Non-pigmented ciliary epithelial cell (primary cell): ENCODE measurements at places on chromosomes 2 and 18.

DNA sequence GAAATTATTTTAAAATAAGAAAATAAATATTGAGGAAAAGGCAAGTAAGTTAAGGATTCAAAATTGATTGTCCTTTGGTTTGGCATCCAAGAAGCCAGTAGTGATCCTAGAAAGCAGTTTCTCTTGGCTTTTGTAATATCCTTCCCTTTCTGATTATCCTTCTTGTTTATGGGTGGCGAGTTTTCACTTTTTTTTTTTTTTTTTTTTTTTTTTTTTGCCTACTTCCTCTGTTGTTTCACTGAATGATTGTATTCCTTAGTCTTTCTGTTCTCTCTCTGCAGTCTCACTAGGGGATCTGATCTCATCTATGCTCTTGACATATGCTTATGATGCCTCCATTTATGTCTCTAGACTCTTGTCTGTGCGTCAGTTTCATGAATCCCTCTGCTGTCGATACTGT lies 4.2 kb downstream of the NAPG start:
- DNase-seq: no peak

- no peak for DNase-seq
Observed at GRCh38 chr18:38116716-38117115, 551.1 kb upstream of the CELF4 start.

GRCh38 chr2:175275539-175275938 lies 94.0 kb upstream of the ATP5MC3 start:
- no peak for DNase-seq

GRCh38 chr2:67272195-67272594 lies 124.9 kb upstream of the ETAA1 start:
- DNase-seq: no peak

DNA sequence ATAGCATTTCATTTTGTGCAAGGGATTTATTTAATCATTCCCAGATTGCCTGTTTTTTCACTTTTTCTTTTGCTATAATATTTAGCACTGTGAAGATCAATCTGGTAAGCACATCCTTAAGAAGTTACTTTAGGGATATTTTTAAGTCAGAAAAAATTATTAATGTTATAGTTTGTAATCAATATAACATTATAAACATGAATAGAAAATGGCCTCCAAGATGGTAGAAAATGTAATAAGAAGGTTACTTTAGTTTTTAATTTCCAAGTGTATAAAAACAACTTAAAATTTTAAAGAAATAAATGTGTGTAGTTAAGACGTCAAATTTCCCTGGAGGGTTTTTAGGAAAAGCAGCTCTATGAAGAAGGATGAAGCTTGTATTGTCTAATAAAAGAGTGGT lies 81.9 kb upstream of the SERPINE2 start:
- no peak for DNase-seq

- no peak for DNase-seq
Observed at GRCh38 chr18:27478459-27478858, 293.4 kb upstream of the CHST9 start.

DNA sequence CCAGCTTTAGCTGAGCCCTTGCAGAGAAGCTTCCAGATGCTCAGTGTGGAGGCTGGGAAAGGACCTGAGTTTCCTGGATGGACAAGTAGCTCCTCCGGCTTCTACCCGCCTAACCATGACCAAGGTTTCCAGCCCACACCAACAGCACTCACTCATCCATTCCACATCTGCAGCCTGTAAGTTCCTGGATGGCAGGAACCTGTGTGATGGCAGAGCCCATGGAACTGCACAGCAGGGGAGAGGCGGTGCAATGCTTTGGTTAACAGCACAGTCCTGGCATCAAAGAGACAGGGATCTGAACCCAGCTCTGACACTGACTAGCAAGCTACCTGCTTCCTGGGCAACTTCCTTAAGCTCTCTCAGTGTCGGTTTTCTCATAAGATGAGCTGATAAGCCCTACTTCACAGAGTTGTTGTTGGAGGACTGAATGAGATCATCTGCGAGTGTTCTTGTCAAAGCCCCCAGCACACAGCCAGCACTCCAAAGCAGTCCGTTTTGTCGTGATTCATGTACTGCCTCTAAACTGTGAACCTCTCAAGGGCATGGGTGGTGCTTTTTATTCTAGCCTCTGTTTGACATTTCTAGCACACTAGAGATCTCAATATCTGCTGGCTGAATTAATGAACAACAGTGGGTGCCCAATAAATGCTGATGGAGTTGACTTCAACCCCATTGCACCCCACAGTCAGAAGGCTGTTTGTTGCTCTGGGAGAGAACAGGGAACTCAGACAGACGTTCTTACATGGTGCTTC lies 41.6 kb upstream of the OTOF start:
- DNase-seq: no peak

- no peak for DNase-seq
Observed at GRCh38 chr18:56501896-56502295, 136.5 kb downstream of the TXNL1 start.

DNA sequence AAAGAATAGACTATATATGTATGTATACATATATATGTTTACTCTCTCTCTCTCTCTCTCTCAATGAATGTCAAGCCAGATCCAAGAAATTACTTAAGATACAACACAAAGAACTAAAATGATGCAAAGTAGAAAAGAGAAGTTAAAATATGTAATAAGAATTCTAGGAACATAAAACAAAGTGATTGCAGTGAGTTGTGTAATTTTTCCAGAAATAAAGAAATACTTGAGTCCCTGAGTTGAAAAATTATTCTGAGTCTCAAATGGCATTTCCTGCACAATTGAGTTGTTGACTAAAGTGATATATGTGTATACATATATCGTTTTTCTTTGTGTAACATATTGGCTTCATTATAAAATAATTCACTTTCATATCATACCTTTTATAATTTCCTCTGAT lies 262.4 kb downstream of the INSIG2 start:
- no peak for DNase-seq

DNA sequence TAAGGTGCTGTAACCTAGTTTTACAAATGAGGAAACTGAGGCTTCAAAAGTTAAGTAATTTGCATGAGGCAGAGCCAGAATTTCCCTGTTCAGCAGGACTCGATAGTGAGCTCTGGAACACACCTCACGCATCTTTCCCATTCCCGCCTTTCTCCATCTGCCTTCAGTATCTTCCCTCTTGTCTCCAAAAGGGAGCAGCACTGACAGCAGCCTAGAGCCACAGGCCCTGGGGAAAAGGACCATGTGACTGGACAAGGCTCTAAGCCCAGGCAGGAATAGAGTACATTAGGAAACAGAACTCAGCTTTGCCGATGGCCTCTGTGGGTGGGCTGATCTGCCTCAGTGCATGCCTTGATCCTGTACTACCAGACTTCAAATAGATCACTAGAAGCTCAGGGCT lies 21.5 kb downstream of the GPR155 start:
- DNase-seq: no peak

GRCh38 chr2:236657801-236658200 lies 88.2 kb downstream of the ACKR3 start:
- DNase-seq: no peak

DNA sequence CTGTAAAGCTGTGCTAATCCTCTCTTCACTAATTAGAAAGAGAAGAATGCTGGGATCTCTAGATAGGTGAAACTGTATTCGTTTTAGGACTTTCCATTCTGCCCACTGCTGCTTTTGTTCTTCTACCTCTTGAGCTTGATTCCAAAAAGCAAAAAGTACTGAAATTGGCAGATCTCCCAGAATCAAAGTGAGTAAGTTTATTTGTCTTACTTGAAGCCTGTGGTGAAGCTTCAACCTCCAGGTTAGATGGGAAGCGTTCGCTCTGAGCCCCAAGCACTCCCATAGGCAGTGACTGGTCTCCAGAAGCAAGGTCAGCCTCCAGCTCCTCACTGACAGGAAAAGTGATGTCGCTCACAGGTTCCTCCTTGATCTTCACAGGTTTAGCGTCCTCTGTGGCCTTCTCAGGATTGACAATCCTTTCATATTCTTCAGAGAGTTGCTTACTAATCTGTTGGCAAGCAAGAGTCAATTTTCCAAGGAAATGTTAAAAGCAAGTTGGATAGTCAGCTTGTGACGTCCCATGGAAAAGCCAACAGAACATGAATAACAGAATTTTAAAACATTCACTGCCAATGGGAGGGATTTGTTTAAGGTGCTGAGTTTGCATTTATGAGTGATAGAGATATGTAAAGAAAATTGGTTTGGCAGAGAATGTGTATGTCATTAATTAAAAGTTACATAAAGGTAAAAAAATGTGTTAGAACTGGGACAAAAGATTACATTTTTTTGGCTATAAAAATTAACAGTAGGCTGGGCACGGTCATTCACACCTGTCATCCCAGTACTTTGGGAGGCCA lies 8.1 kb downstream of the SUPT7L start:
- peak; percentile 67 for DNase-seq

- no peak for DNase-seq
Observed at GRCh38 chr18:24989760-24990593, 362.0 kb downstream of the ZNF521 start.
